ENCODE measurements at places on chromosomes 13 and 19.

- DNase-seq, result no peak
Observed at GRCh38 chr19:28117143-28117542, 1095.8 kb downstream of the UQCRFS1 start.

DNA sequence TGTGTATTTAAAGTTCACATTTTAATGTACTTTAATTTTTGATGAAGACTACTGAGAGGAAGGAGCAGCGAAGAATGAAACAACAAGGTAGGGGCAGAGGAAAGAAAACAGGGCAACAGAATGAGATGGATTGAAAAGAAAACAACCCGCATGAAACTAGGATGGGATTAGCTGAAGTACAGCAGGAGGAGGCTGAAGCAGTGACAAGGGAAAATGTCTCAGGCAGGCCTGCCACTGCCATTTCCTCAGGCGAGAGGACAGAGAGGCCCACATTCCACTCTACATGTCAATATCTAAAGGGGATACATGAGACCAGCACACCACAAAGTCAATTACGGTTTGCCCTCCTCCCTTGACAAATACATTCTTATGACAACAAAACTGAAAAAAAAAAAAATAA, 1703.2 kb downstream of the EFNB2 start:
- no peak for DNase-seq

- DNase-seq, result peak; percentile 54
Observed at GRCh38 chr13:97359181-97360057, 74.5 kb upstream of the RAP2A start.

GRCh38 chr19:4098493-4098892, 25.4 kb downstream of the MAP2K2 start:
- DNase-seq, result no peak

Data from CD4-positive, alpha-beta T cell treated with Interleukin-17A for 4 hours (primary cell).